ENCODE measurements at places on chromosomes 13 and 19. TPM values are rescaled to one million over a fixed set of nuclear protein-coding genes. Genes with fewer than 3 reads are reported as not detected.

UBAC2 gene
- 75.3 TPM for total RNA-seq

KLF2 gene
- 465 TPM for total RNA-seq

CASP14 gene
- total RNA-seq: not detected

C5AR2 gene
- total RNA-seq: 1.4 TPM

PEG3 gene
- total RNA-seq: not detected

IFNL1 gene
- not detected for total RNA-seq

PRSS57 gene
- not detected for total RNA-seq

IGSF23 gene
- not detected for total RNA-seq

GPR12 gene
- not detected for total RNA-seq

DACT3 gene
- total RNA-seq: not detected

SHD gene
- not detected for total RNA-seq

KLK4 gene
- not detected for total RNA-seq

KDELR1 gene
- total RNA-seq: 41.3 TPM
